ENCODE measurements at places on chromosomes 1 and 21.

- DNase-seq, result no peak
These were observed 157.2 kb downstream of the PLA2G4A start for GRCh38 chr1:186985889-186986491.

DNA sequence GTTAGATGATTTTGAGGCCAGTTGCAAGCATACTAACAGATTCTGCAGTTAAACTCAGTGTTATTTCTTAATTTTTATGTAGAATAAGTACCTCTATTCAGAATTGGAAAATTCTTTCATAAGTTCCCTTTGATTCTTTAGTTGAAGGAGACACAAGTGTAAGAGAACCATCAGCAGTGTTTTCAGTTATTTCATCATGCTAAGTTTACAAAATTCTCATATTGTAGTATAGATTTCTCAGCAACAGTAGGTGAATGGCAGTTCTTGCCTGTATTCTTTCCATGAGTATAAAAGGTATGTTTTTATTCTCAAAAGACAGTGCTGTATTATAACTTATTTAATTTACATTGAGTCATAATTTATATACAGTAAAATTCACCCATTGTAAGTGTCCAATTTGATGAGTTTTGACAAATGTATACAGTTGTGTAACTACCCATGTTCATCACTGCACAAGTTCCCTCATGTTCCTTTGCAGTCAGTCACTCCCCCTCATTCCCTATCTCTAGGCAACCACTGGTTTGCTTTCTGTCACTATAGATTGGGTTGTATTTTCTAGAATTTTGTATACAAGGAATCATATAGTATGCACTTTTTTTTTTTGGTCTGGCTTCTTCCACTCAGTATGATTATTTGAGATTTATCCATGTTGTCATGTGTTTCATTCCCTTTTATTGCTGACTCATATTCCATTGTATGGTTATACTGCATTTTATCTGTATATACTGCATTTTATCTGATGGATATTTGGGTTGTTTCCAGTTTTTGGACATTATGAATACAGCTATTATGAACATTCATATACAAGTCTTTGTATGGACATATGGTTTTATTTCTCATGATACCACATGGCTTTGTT is 3.9 kb downstream of the RPS6KC1 start:
- DNase-seq, result no peak

DNA sequence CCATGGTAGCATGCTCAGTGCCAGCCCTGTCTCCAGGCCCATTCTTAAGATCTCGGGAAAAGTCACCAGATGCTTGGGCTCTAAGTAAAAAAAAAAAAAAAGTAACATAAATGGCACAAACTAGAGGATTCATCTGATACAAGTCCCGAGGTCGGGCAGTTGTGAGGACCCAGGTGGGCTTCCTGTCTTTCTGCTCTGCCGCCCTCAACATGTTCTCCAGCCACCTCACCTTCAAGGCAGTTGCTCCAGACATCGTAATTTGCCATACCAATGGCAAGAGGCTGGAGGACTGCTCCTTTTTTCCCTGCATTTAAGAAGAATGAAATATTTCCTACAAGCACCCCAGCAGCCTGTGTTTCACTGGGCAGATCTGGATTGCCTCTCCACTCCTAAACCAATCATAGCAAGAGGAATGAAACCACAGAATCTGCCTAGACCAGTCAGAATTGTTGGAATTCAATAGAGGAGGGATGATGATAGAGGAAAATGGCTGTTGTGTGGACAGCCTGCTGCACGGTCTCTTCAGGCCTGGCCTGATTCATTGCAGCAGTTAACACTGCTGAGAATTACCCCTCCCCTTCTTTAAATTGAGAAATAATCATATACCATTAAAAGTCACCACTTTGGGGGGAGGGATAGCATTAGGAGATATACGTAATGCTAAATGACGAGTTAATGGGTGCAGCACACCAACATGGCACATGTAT is 5.4 kb downstream of the HMGN2 start:
- DNase-seq, result no peak

DNA sequence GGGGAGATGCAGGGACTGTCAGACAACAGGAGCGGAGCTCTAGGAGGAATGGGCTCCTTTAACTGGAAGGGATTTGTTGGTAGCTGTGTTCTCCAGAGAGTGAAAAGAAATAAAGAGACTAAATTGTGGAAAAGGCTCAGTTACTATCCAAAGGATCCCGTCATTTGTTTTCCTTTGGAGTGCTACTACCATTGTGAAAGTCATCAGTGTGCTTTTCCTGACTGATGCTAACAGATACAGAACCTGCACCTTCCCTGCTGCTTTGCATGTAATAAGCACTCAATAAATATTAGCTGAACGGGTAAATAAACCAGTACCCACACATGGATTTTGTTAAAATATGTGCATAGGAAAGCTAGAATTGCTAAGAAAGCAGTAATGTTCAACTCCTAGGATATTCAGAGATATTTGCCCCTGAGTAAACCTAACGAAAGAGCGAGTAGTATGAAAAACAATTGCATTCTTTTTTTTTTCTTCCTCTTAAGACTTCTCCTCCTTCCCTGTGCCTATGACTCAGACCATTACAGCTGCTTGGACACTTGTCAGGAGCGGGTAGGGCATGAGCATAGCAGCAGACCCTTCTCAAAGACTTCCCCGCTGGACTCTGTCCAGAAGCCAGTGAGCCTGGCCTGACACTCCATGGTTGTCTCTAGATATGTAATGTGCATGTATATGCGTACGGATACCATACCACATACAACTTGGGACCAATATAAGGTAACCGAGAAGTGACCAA is 41.7 kb downstream of the PTGFRN start:
- DNase-seq, result no peak

GRCh38 chr1:18344755-18345154 is 136.0 kb upstream of the KLHDC7A start:
- DNase-seq, result no peak

- DNase-seq, result no peak
These were observed 24.7 kb downstream of the NADK start for GRCh38 chr1:1753607-1754005.

DNA sequence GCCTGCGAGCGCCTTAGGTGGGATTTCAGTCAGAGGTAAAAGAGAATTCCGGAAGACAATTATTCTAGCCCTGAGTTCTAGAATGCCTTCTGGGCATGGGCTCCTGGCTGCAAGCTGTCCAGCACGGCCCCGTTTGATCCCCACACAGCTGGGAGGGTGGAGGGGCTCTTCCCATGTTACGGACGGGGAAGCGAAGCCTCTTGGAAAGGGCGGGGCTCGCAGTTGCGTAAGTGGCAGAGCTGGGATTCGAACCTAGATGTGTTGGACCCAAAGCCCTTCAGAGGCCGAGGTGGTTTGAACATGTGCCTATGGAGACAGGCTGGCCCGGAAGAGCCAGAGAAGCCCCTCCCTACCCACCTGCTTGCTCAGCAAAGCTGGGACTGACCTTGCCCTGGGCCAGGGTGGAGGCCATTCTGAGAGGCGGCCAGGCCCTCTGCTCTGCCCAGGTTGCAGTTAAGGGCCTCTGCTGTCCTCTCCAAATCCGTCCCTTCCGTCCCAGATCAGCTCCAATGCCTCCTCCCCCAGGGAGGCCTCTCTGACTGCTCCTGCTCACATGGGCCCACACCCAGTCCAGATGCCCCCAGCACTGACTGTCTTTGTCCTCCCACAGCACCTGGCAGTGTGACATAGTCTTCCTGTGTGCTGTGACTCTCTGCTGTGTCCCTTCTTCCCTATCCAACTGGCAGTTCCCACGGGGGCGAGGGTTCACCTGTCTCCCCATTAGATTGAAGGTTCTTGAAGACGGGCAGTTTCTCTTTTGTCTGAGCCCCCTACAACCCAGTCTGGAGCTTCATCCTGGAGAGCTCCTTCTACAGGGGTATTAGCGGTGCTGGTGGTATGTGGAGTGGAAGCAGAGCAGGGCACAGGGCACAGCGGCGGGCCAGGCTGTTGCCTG is 1.2 kb upstream of the HSPB7 start:
- DNase-seq, result no peak

DNA sequence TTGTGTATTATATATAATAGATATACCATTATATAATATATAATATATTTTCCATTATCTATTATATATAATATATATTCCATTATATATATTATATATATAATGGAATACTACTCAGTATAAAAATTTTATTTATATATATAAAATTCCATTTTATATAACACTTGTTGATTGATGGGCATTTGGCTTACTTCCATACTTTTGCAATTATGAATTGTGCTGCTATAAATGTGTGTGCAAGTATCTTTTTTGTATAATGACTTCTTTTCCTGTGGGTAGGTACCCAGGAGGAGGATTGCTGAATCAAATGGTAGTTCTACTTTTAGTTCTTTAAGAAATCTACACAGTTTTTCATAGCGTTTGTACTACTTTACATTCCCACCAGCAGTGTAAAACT is 1211.1 kb downstream of the NCAM2 start:
- DNase-seq, result no peak

DNA sequence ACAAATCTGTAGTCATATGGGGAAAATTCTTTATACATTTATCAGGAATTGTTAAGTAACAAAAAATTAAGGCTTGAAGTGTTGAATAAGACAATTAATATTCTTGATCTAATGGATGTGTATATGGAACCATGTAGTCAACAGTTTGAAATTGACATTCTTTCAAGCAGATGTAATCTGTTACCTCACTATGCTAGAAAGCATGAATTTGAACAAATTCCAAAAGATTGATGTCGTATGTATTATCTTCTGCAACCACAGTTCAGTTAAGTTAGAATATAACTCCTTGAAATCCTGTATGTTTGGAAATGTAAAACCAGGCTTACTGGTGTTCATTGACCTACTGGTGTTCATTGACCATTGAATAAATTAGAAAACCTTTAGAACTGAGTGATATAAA is 16.1 kb downstream of the CCDC18 start:
- DNase-seq, result no peak

- DNase-seq, result no peak
These were observed 22.8 kb downstream of the DHX9 start for GRCh38 chr1:182861994-182862393.

GRCh38 chr1:3553166-3553939 is 58.0 kb downstream of the MEGF6 start:
- DNase-seq, result no peak

- DNase-seq, result no peak
These were observed 24.0 kb upstream of the VASH2 start for GRCh38 chr1:212926372-212926771.

DNA sequence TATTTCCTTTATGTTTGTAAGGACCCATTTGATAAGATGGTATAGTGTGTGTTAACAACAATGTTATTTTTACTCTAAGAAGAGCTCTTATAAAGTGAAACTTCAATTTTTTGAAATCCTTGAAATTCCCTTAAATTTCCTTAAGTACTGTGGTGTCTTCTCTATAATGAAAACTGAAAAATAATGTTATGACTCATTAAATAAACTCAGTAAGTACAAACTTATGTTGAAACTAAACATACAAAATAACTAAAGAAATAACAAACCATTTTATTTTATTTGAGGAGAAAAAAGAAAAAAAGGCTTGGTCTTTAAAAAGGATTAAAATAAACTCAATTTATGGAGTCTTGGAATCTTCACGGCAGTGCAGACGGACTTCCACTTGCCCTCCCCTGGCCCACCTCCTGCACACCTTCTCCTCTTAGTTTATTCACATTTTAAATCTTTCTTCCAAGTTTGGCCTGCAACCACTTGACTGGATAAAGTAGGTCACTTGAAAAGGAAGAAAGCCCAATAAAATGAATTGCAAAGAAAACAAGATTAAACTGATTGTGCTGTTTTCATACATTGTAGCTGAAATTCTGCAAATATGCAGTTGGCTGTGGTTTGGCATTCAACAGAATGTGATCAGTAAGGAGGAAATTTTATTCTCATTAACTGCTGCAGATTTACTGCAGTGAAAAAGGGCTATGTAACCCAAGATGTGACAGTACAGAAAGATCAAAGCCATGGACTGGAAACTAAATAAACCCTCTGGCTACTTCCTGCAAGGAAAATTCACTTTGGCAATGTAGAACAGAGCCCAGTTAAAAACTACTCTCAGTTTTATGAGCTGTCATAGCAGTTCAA is 48.5 kb upstream of the SCYL3 start:
- DNase-seq, result no peak

All from stimulated activated naive CD4-positive, alpha-beta T cell (primary cell).